ENCODE measurements at places on chromosomes 11 and 22. TPM values are rescaled to one million over a fixed set of nuclear protein-coding genes. Genes with fewer than 3 reads are reported as not detected.

MS4A3 gene
- total RNA-seq: not detected

MAP6 gene
- 0.37 TPM for total RNA-seq

SYT8 gene
- total RNA-seq: 8.5 TPM

KCNJ11 gene
- total RNA-seq: 0.23 TPM

OR52E8 gene
- total RNA-seq: not detected

C11orf91 gene
- total RNA-seq: not detected

USH1C gene
- not detected for total RNA-seq

MADD gene
- total RNA-seq: 14.1 TPM

Measured in airway epithelial cell (primary cell).